Cardiac fibroblast (primary cell): ENCODE measurements at places on chromosomes 1 and 21.

DNA sequence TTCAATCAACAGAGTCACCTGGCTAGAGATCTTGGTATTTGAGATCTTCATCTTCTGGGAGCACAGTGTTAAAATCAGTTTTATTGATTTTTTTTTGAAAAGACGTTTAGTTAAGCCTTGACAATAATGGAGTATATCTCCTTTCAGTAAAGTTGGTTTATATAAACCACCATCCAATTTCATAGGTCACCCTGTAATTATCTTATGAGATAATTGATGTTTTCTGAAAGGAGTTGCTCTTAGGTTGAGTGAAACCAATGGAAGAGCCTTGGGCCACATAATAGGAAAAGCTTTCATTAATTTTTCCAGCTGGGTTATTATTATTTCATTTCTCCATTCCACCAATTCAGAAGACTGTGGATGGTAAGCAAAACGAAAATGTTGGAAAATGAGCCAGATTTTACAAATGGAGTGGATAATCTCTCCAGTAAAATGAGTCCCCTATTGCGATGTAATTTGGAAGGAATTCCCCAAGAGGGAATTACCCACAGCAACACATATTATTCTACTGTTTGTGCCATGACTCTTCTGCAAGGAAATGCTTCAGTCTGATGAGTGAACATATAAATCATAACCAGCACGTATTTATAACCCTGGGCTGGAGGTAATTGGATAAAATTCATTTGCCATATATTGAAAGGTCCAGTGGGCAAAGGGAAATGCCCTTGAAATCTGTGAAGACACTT lies 46.2 kb upstream of the TINAGL1 start:
- no peak for DNase-seq

- DNase-seq = peak; percentile 33
Measured at GRCh38 chr1:224432672-224433040, 1.9 kb downstream of the WDR26 start.

- no peak for DNase-seq
Measured at GRCh38 chr1:23953020-23953419, 6.6 kb upstream of the PNRC2 start.

GRCh38 chr1:222387007-222387814 lies 160.7 kb downstream of the HHIPL2 start:
- DNase-seq = no peak

- DNase-seq = no peak
Measured at GRCh38 chr1:164456272-164456671, 102.7 kb upstream of the PBX1 start.

DNA sequence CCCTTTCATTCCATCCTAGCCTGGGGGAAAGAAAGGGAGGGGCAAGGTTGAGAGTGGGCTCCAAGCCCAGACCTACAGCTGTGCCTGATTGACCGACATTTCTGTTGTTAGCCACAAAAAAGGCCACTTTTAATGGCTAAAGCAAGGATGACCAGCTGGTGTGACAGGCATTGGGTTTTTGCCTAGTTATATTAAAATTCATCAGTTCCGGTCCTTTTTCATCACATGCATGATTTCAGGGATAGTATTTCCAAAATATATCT lies 192.3 kb downstream of the ZNF326 start:
- no peak for DNase-seq

DNA sequence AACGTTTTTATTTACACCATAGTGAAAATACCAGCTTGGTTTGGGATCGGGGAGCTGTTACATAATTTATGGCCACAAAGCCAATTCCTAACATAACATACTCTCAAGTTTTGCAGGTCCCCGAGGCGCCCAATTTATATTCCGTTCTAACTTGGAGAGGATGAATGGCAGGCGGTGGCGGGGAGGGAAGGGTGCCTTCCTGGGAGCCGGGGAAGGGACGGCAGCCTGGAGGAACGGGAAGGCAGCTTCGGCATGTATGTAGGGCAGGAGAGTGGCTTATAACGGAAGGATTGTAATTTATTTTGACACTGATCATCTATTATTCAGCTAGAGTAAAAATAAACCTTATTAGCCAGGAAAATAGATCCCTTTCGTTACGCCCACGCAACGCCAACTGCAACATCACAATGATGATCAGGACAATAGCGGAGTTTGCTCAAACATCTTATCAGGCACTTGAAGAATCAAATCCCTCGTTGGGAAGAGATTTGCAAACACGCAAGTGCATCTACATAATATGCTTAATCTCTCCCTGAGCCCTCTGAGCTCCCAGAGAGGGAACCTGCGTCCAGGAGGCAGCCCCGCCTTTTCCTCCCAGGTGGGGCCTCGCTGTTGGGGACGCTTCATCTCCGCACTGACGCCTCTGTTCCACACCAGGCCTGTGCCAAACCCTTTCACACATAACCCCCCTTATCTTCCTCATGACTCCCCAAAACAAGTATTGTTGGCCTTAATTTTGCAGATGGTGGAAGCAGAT lies 93.7 kb upstream of the C1orf174 start:
- no peak for DNase-seq

DNA sequence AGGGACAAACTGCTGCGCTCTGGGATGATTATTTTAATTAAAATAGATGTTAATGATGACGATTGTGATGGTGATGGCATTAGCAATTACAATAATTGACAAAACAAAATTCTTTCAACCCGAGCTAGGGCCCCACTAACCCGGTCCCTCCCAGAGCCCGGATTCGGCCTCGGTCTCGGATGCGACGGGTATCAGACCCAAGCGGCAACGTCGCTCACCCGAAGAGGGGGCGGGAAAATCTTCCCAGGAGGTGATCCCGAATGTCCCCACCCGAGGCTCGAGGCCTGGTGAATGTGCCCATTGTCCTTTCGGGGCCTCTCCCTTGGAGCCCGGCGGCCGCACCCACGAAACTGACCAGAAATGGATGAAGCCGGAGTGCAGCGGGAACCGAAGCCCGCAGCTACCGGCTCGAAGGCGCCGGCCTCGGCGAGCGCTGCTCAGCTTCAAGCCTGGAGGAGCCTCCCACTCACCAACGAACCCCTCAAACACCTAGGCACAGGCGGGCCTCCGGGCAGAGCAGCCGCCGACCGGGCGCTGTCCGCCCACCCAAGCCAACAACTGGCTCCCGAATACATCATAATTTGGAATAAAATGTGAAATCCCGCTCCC lies 1.2 kb downstream of the TAL1 start:
- no peak for DNase-seq

- no peak for DNase-seq
Measured at GRCh38 chr1:25045480-25046193, 115.6 kb upstream of the RUNX3 start.
